ENCODE measurements at places on chromosomes 12 and 14. TPM values are rescaled to one million over a fixed set of nuclear protein-coding genes. Genes with fewer than 3 reads are reported as not detected.

Gene TMEM132D
- total RNA-seq = not detected

GRCh38 chr12:119994892-119995658 lies 6.0 kb downstream of the BICDL1 start:
- H3K4me3 ChIP-seq = no peak overlapping the region
- H3K36me3 ChIP-seq = no peaks in the 10 kb centered on the region
- peaks cover 3% of the 10 kb centered on the region for H3K4me1 ChIP-seq
- H3K27me3 ChIP-seq = no peaks in the 10 kb centered on the region
- no peak for DNase-seq

Gene TARBP2
- 32.9 TPM for total RNA-seq

Gene RASSF9
- total RNA-seq = 1.9 TPM

DNA sequence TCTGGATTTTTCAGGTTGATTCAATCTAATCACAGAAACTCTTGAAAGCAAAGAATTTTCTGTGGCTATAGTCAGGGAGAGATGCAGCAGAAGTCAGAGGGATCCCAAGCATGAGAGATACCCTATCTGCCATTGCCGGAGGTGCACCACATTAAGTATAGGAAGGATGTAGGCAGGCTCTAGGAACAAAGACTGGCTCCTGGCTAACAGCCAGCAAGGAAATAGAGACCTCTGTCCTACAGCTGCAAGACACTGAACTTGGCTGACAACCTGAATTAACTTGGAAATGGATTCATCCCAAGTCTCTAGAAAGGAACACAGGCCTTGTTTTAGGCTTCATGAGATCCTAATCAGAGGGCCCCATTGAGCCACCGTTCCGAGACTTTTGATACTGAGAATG lies 364.9 kb upstream of the FLRT2 start:
- no peak overlapping the region for H3K4me3 ChIP-seq
- no peak for DNase-seq
- no peaks in the 10 kb centered on the region for H3K36me3 ChIP-seq
- no peak overlapping the region for H3K27ac ChIP-seq
- H3K4me1 ChIP-seq = no peaks in the 10 kb centered on the region
- no peaks in the 10 kb centered on the region for H3K27me3 ChIP-seq
